Sigmoid colon (tissue), 7 donors: ENCODE measurements at places on chromosomes 16 and 17. TPM values are rescaled to one million over a fixed set of nuclear protein-coding genes. Genes with fewer than 3 reads are reported as not detected.

DNA sequence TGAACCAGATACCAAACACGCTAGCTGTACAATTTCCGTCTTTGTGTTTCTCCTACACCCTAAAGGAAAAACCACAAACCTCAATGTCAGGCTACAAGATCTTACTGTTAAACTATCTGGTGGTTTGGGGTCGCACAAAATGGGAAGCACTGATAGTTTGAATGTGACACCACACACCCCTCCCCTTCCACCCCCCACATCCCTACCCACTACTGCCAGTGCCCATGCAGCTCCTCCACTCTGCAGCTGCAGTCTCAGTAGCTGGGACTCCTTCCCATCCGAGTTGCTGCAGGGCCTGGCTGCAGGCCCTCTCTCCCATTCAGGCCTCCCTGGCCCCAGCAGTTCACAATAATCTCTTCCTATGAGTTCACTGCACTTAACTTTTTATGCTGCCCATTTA, 18.4 kb downstream of the TRAP1 start:
- H3K4me1 ChIP-seq = no peaks in the 10 kb centered on the region
- H3K27me3 ChIP-seq = no peaks in the 10 kb centered on the region
- no peak for DNase-seq
- no peak overlapping the region for H3K27ac ChIP-seq
- H3K4me3 ChIP-seq = no peak overlapping the region
- H3K36me3 ChIP-seq = peaks cover 13% of the 10 kb centered on the region

GRCh38 chr17:4849011-4849536, 15.9 kb downstream of the MINK1 start:
- no peaks in the 10 kb centered on the region for H3K36me3 ChIP-seq
- no peak for DNase-seq
- H3K27ac ChIP-seq = no peak overlapping the region
- H3K27me3 ChIP-seq = no peaks in the 10 kb centered on the region
- H3K4me3 ChIP-seq = no peak overlapping the region

DNA sequence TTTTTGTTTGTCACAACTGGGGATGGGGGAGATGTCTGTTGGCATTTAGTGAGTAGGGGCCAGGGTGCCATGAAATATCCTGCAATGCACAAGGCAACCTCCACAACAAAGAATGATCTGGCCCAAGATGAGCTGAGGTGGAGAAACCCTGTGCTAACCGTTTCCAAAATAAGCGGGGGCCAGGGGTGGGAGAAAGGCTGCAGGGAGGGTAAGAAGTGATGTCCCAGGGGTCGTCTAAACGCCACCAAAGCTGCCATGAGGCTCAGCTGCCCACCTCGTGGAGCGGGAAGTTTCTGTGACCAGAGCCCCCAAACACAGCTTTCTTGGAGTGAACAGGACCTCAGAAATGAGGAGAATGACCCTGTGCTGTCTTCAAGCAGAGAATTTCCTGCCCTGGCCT, 76.5 kb upstream of the CDH5 start:
- peak; percentile 24 for DNase-seq
- no peaks in the 10 kb centered on the region for H3K4me1 ChIP-seq
- H3K27ac ChIP-seq = no peak overlapping the region
- H3K4me3 ChIP-seq = no peak overlapping the region
- H3K36me3 ChIP-seq = no peaks in the 10 kb centered on the region
- H3K27me3 ChIP-seq = no peaks in the 10 kb centered on the region

- no peak overlapping the region for H3K4me3 ChIP-seq
- H3K4me1 ChIP-seq = no peaks in the 10 kb centered on the region
- H3K27me3 ChIP-seq = no peaks in the 10 kb centered on the region
- no peak overlapping the region for H3K27ac ChIP-seq
- DNase-seq = no peak
These were observed 81.0 kb downstream of the ATF7IP2 start for GRCh38 chr16:10466861-10467260.

The CES5A gene
- not detected for total RNA-seq

The ANKRD40CL gene
- total RNA-seq = not detected
